NAMALWA (cell line): ENCODE measurements at places on chromosomes 5 and 9.

DNA sequence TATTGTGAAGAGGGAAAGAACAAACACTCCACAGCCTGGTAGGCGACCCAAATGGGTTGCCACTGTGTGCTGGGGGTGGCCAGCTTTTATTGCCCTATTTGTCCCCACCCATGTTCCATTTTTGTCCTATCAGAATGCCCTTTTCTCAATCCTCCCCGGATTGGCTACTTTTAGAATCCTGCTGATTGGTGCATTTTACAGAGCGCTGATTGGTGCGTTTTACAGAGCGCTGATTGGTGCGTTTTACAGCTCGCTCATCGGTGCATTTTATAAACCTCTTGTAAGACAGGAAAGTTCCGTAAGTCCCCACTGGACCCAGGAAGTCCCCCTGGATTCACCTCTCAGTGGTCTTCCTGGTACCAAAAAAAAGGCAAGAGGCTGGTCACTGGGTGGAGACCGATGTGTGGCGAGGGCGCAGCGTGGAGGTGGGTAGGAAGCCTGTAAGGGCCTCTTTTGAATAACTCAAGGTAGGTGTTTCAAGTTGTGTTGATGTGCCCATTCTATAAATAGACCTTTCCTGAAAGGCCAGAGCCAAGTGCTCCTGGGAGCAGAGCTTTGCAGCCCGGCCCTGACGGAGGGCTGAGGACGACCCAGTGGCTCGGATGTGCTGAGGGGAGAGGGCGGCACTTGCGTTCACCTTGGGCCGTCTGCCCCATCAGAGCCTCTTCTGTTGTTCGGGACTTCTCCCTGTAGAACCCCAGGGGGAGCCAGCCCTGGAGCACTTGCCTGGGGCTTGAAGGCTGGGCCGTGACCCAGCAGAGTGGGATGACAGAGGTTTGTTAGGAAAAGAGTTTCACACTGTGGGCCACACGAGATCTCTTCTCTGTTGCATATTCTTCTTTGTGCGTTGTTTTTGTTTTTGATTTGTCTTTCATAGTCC, 7.2 kb upstream of the GFPT2 start:
- no peak for DNase-seq

GRCh38 chr9:21443849-21444625, 3.8 kb downstream of the IFNA1 start:
- DNase-seq, result peak; percentile 35

GRCh38 chr5:166772770-166773169, 1518.7 kb upstream of the WWC1 start:
- DNase-seq, result no peak

- no peak for DNase-seq
These were observed 55.9 kb upstream of the IL6ST start for GRCh38 chr5:56050551-56051255.

DNA sequence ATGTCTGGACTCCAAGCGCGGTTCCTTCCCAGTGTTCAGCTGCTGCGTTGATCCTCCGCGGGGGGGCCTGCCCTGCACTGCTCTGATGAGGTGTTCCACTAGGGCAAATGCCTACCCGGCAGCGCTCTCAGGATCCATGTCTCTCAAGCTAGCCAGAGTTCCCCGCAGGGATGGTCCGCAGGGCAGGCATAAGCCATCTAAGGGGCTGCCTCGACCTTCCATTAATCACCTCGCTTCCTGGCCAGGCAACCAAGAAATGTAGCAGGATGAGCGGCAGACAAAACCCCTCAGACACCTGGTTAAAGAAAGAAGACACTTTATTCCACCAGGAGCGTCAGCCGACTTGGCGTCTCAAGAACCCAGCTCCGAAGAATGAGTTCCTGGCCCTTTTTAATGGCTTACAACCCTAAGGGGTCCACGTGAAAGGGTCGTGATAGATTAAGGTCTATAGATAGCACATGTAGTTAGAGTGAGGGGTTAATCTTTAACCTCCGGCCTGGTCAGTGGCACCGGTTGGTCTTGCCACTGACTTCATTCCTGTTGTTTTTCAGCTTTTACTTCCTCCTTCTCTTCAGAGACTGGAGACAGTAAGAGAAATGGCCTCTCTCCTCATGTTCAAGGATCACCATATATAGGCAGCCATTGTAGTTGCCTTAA, 47.2 kb upstream of the COX7C start:
- no peak for DNase-seq

- DNase-seq, result no peak
These were observed 26.5 kb downstream of the CEL start for GRCh38 chr9:133088146-133088750.

DNA sequence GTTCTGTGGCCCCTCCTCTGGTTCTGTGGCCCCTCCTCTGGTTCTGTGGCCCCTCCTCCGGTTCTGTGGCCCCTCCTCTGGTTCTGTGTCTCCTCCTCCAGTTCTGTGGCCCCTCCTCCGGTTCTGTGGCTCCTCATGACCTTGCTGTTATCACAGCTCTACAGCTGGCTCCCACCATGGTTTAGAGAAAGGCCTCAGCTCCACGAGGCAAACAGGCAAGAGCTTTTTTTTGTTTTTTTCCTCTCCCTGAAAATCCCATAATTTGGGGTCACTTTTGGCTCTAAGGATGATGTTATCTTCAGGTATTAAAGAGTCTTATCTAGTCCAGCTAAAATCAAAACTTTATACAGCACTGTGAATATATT, 31.8 kb downstream of the C5orf15 start:
- DNase-seq, result peak; percentile 60

- peak; percentile 8 for DNase-seq
These were observed 30.4 kb downstream of the KCNIP1 start for GRCh38 chr5:170534177-170534576.

DNA sequence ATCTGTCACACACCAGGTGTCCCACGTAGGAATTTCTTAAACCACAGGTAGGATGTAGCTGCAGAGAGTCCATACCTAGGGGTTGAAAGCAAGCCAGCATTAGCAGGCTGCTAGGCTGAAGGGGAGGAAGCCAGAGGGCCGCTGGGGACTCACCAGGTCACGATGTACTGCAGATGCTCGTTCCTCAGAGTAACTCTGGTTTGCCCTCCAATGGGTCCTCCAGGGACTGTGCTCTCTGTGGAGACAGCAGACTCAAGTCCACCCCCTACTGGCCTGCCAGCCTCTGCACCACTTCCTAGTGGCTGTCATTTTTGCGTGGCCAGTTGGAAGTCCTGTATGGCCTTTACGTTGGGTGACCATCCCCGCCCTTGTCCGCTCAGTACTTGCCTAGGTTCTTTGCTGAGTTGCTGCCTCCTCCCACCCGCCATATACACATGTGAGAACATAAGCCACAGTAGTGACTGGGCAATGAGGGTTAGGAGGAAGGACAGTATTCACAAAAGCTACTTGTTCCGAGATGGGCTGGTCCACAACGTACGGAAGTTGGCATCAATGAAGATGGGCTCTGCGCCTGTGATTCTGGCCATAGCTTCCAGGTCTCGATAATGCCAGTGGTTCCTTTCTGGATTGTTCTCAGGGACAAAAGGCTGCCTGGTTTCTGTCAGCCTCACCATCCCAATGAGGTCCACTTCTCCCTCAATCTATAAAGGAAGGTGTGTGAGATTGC, 4.1 kb downstream of the RPL7A start:
- peak; percentile 80 for DNase-seq

DNA sequence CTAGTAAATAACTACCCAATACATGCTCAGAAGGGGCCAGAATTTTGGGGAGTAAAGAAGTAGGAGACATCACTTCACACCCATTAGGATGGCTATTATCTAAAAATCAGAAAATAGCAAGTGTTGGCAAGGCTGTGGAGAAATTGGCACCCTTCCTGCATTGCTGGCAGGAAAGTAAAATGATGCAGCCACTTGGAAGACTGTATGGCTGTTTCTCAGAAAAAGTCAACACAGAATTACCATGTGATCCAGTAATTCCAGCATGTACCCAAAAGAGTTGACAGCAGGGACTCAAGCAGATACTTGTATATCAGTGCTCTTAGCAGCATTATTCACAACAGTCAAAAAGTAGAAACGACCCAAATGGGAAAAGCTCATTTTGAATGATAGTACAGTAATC, 107.6 kb downstream of the APBA1 start:
- DNase-seq, result no peak

DNA sequence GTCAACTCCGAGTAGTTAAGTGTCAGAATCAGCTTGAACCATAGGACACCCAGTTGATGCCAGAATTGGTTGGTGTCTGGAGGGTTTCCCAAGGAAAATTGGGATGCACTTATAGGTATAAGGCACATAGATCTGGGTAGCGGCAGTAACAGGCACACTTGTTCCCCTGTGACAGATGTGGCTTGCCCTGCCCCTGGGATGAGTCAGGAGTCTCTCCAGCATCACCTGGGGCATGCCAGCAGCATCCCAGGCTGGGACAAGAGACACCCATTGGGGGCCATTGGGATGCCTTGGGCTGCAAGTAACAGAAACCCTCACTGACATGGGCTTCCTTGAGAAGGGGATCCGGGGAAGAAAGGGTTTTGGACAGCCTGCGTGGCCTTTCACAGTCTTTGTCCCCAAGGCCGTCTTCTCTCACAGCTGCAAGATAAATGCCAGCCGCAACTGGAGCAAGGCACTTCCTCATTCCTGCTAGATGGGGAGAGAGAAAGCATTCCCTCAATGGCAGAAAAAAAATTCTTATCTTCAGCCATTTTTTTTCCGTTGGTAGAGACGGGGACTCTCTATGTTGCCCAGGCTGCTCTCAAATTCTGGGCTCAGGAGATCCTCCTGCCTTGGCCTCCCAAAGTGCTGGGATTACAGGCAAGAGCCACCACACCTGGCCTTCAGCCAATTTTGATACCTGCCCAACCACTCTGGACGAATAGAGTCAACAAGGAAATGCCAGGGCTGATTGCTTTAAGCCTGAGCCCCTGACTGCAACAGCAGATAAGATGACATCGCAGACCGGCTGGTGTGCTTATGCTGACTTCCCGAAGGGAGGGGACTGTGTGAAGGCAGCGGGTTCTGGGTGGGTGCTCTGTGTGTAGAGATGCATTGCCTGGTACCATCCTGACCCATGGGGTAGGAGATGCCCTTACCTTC, 13.3 kb upstream of the RNF130 start:
- DNase-seq, result no peak

- DNase-seq, result no peak
These were observed 85.6 kb upstream of the CCDC112 start for GRCh38 chr5:115381911-115382662.

DNA sequence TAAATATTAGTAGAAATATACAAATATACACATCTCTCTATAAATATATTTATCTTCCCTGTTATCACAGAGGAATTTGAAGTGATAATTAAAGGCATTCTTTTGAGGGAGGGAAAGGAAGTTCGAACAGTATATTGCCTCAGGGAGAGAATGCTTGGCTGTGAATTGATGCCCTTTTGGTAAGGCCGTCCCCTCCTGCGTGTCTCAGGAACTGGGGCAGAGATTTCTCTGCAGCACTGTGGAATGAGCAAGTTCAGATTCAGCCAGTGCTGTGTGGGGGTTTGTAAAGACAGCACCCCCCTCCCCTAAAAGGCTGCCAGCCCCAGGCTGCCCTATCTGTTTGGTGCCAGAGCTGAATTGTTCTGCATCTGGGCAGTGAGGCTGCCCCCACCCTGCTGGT, 42.0 kb downstream of the UBE2QL1 start:
- no peak for DNase-seq

DNA sequence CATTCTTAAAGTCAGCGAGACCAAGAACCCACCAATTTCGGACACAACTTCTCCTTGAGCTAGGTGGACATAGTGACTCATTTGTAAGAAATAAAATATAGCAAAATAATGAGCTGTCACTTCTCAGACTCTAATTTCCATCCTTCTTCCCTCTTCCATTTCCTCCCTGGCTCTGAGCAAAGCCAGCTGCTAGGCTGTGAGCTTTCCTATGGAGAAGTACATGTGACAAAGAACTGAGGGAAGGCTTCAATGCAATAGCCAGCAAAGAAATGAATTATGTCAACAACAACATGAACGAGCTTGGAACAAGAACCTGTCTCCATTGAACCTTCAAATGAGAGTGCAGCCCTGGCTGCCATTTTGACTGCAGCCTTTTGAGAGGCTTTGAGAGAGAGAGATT, 25.9 kb upstream of the SELENOP start:
- DNase-seq, result no peak

DNA sequence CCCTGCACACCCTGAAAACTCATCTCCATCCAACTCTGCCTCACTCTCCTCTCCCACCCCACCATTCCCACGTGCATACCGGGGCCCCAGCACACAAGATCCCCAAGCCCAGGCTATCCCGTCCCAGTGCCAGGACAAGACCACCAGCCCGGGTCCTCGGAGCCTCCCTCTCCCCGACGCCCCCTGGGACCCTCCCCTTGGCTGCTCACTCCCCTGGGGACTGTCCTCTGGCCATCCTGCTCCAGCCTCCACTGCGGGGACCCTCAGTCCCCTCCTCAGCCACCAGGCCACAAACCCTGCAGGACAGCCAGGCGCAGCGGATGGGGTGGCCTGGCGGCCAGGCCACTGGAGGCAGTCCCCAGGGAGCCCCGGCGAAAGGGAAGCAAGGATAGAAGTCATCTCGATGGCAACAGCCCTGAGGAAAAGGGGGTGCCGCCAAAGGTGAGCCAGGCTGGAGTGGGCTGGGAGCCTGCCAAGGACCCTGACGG, 62.8 kb downstream of the C9orf50 start:
- DNase-seq, result no peak
